ENCODE measurements at places on chromosomes 2 and 18.

DNA sequence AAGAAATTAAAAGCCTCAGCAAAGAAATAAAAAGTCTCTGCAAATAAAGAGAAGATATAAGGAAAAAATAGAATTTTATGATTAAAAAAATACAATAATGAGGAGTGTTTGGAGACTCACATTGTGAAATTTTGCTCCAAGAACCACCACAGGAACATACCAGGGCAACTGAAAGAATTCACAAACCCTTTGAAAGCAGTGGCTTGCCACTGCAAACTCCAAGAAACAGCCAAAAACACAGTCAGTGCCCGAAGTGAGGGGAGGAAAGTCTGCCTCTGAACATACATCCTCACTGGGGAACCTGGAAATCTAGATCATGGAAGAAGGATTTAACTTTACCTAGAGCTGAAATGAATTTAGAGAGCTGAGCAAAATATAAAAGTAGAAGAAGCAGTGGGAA, 33.1 kb downstream of the EVA1A start:
- no peak for DNase-seq

GRCh38 chr2:113164930-113165585, 8.7 kb upstream of the PSD4 start:
- no peak for DNase-seq

GRCh38 chr2:71800106-71800809, 346.9 kb downstream of the DYSF start:
- DNase-seq, result no peak

DNA sequence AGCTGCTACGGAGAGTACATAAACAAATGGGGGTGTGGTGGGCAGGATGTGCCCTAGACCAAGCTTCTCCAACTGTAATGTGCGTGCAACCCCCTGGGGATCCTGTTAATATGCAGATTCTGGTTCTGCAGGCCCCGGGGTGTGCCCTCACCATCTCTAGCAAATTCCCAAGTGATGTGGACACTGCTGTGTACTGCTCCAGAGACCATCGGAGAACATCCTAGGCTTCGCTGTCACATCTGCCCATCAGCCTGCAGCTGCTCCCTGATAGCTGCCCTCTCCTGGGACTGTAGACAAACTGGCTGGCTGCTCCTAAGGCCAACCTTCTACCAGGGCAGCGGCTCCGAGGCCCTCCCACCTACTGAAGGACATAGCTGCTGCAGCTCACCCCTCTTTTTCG, 3.2 kb downstream of the HS1BP3 start:
- no peak for DNase-seq

- DNase-seq, result no peak
Measured at GRCh38 chr2:19738707-19739106, 163.1 kb downstream of the TTC32 start.

GRCh38 chr2:23595601-23596251, 210.7 kb downstream of the KLHL29 start:
- DNase-seq, result no peak

- DNase-seq, result no peak
Measured at GRCh38 chr18:50281972-50282520, 723 bp upstream of the MBD1 start.

DNA sequence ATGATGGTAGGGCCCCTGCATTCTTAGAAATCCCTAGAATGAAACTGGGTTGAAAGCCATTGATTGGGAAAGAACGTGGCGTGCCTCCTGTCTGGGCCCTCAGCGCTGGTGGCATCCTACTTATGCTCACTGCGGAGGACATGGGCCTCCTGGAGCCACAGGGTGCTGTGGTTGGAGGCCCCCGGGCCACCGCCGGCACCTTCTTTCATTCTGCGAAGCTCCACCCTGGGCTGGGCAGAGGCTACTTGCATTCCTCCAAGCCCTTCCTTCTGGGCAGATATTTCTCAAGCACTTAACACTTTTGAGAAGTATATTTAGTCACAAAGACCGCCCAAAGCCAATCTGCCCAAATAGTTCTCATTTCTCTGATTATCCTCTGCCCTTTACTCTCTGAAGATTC, 311.9 kb downstream of the MYCN start:
- DNase-seq, result no peak

Data from RKO (cell line).